A549 treated with AZD2906 at 1 μM for 4 hours (cell line): ENCODE measurements at places on chromosomes 13 and 19. TPM values are rescaled to one million over a fixed set of nuclear protein-coding genes. Genes with fewer than 3 reads are reported as not detected.

LRG1 gene
- total RNA-seq: 0.06 to 0.20 TPM (median 0.11 TPM) in 5 replicates

NLRP5 gene
- total RNA-seq: 0.02 to 0.07 TPM (median 0.05 TPM) in 4 of 5 replicates, not detected in the other

PRTN3 gene
- 0.15 to 0.60 TPM (median 0.43 TPM) in 5 replicates for total RNA-seq

CYP2A6 gene
- total RNA-seq: 0.07 to 0.13 TPM in 2 of 5 replicates, not detected in the others

KLK2 gene
- 0.06 to 0.27 TPM (median 0.13 TPM) in 5 replicates for total RNA-seq

RASIP1 gene
- 0.42 to 0.98 TPM (median 0.45 TPM) in 5 replicates for total RNA-seq

RPL18A gene
- total RNA-seq: 1,831 to 2,390 TPM (median 2,250 TPM) in 5 replicates

GNG7 gene
- 0.03 to 0.08 TPM (median 0.06 TPM) in 5 replicates for total RNA-seq

CHST8 gene
- total RNA-seq: 0.05 to 0.37 TPM (median 0.14 TPM) in 5 replicates

KIR3DL1 gene
- not detected in 5 replicates for total RNA-seq

CRX gene
- not detected in 5 replicates for total RNA-seq

CCDC70 gene
- not detected in 5 replicates for total RNA-seq

KIR2DL4 gene
- not detected in 5 replicates for total RNA-seq

FLT3LG gene
- total RNA-seq: 1.1 to 1.7 TPM (median 1.3 TPM) in 5 replicates

FCHO1 gene
- total RNA-seq: 17.6 to 21.4 TPM (median 18.4 TPM) in 5 replicates

ZIC5 gene
- 2.1 to 2.4 TPM (median 2.2 TPM) in 5 replicates for total RNA-seq

ZNF616 gene
- total RNA-seq: 0.41 to 1.1 TPM (median 0.82 TPM) in 5 replicates

ZFR2 gene
- total RNA-seq: 0.09 to 0.45 TPM (median 0.11 TPM) in 5 replicates

PTGER1 gene
- 0.07 to 0.15 TPM (median 0.12 TPM) in 3 of 5 replicates, not detected in the others for total RNA-seq

FCGBP gene
- total RNA-seq: 0.52 to 1.2 TPM (median 0.68 TPM) in 5 replicates

DMAC2 gene
- 102 to 129 TPM (median 110 TPM) in 5 replicates for total RNA-seq

GTF2F1 gene
- total RNA-seq: 52.5 to 56.7 TPM (median 56.4 TPM) in 5 replicates

ZNF829 gene
- 0.29 to 0.40 TPM (median 0.39 TPM) in 5 replicates for total RNA-seq

ZNF470 gene
- total RNA-seq: 1.3 to 1.7 TPM (median 1.5 TPM) in 5 replicates

EFNB2 gene
- 3.4 to 4.4 TPM (median 4.0 TPM) in 5 replicates for total RNA-seq

CBY2 gene
- total RNA-seq: not detected in 5 replicates
